ENCODE measurements at places on chromosomes 5 and 9.

GRCh38 chr5:154273028-154273617 is 82.6 kb downstream of the GALNT10 start:
- DNase-seq = no peak

- no peak for DNase-seq
Measured at GRCh38 chr9:118094387-118094786, 390.2 kb downstream of the TLR4 start.

- DNase-seq = no peak
Measured at GRCh38 chr9:129075996-129076639, 4.8 kb upstream of the DOLPP1 start.

DNA sequence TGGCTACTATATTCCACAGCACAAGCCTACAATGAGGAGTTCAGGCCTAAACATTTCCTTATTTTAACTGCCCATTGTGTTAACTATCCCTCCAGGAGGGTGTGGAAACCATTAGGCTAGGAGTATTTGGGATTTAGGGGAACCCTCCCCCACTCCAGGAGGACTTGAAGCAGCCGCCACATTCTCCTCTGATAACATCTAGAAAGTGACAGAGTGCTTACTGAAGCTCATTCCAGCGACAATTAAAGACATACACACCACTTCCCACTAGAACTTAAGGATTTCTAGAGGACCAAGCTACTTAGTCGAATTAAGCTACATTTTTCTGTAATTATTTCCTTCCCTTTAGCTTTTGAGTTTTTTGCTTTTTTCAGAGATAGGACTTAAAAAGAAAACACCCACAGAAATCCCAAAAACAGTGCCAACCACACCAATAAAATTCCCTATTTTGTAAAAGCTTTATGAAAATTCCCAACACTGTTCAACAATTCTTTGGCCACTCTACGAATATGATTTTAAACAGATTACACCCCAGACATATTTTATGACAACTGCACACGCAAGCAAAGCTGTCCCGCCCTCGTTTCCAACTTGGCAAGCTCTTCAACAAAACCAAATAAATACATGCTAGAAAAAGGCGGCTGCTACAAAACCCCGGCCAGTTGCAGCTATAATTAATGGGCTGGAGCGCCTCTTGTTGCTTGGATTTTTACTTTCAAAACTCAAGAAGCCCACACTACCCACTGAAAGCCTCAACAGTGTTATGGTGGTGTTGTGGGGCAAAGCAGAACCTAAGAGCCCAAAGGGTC is 4.5 kb downstream of the ROR2 start:
- no peak for DNase-seq

DNA sequence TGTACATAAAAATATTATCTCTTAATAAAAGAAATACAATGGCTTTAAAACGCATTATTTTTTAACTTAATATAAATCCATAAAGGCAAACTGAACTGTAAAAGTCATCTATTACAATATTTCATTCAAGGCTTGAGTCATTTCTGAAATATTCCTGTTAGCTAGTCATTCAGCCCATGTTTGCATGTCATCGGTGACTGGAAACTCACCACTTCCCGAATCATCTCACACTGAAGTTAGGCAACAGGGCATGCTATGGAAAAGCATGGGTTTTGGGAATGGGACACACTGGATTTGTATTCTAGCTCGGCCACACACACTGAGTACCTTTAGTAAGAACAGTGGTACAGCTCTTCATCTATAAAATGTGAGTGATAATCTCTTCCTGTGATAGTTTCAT is 691.1 kb upstream of the C9orf72 start:
- no peak for DNase-seq

DNA sequence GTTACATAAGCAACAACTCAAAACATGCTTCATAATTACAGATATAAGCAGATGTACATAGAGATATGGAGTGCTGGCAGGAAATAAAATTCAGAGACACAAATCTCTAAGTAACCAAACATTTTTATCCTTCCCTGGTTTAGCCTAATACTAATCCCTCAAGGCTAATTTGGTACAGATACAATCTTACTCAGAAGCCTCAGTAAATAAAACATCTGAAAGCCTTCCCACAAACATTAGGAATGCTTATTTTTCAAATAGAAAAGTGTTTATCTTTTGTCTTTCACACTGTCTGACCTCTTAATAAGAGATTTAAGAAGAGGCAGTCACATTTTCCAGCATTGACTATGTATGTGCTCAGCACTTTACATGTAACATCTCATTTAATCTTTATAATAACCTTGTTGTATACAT is 399.4 kb downstream of the ARRDC3 start:
- no peak for DNase-seq

DNA sequence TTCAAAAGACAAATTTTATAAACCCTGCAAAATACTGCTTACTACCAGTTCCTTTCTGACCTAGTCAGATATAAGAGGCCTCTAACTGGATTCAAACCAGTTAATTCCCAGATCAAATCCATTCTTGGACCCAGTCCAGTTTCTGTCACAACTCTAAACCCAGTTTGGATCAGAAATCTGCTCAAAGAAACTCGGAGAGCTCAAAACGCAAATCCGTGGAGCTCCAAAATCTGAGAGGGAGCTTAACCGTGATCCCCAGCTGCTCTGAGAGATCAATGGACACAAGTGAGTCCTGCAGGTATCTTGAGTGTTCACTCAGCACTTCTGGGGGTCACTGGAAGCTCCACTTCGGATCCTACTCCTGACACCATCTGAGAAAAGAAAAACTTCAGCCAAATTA is 348.1 kb upstream of the PTGER4 start:
- DNase-seq = no peak

- no peak for DNase-seq
Measured at GRCh38 chr5:119578937-119579336, 50.4 kb upstream of the FAM170A start.

DNA sequence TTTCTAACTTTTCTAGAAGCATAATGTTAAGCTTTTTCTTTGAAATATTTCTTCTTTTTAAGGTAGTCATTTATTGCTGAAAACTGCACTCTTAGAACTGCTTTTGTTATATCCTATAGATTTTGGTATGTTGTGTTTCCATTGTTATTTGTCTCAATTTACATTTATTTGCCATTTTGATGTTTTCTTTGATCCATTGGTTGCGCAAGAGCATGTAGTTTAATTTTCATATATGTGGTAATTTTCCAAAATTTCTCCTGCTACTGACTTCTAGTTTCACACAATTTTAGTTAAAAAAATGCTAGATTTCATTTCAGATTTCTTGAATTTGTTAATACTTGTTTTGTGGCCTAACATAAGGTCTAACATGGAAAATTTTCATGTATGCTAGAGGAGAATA is 1029.3 kb upstream of the TYRP1 start:
- no peak for DNase-seq

DNA sequence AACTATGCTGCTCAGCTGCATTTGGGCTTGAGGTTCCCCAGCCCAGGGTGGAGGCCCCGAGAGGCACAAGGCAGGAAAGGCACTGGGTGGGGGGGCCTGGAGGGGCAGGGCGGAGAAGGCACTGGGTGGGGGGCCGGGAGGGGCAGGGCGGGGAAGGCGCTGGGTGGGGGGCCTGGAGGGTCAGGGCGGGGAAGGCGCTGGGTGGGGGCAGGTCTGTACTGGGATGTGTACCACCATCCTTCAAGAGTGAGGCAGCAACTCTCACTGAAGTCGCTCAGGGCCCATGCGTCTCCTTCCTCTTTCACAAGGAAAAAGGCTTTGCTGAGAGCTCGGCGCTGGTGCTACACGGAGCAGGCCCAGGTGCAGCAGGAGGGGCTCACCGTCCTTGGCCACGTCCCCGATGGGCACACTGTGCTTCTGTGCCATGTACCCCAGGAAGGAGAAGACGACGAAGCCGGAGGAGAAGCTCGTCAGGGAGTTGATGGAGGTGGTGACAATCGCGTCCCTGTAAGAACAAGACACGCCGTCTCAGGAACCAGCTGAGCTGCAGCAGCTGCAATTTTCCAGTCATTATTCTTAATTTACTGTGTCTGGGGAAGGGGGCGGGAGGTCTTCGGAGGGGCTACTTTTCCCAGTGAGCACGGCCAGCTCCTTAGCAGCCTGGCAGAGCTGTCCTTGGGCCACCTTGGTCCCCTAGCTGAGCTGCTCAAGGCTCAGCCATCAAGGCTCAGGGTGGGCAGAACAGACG is 30.8 kb downstream of the SLC6A3 start:
- DNase-seq = no peak

GRCh38 chr5:31107091-31107518 is 86.4 kb upstream of the CDH6 start:
- DNase-seq = no peak

DNA sequence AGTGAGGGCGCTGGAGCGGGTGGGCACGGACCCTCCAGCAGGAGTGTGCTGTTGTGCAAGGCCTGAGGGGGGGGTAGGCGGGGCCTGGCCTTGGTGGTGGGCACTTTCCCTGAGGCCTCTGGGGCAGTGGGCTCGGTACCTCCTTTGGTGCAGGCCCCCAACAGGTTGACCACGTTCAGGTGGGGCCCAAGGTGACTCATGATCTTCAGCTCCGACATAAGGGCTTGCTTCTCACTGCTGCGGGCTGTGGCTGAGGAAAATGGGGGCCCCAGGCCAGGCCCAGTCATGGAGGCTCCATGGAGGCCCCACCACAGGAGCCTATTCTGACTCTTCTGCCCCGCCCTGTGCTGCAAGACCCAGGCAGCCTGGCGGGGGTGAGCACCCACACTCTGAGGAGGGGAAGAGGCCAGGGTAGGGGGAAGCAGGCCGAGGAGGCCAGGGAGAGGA is 31.5 kb downstream of the PDGFRB start:
- no peak for DNase-seq

DNA sequence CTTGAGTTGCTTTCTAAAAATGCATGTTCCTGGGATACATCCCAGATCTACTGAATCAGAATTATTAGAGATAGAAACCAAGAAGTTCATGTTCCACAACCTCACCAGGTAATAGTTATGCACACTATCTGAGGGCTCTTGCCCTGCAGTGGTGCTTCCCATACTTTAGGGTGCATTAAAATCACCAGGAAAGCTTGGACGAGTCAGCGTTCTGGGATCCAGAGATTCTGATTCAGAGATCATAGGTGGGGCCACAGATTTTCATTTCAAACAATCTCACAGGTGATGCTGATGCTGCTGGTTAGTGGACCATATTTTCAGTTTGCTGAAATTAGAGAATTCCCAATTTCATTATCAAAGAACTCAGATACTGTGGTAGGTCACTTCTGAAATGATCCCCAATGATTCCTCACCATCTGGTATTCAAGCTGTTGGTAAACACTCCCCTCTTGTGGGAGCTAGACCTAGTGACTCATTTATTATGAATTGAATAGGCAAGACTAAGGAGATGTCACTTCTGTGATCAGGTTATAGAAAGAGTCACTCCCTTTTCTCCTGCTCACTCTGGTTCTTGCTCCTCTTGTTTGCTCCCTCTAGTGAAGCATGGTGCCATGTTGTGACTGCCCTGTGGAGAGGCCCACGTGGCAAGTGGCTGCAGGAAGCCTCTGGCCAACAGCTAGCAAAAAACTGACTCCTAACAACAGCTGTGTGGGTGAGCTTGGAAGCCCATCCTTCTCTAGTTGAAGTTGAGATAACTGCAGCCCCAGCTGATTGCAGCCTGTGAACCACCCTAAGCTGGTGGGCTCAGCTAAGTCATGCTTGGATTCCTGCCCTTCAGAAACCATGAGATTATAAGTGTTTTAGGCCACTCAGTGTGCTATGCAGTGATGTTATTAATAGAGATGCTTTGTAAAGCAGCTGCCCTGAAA is 59.8 kb downstream of the SH3TC2 start:
- no peak for DNase-seq

GRCh38 chr9:70531311-70531710 is 116.9 kb upstream of the KLF9 start:
- no peak for DNase-seq

DNA sequence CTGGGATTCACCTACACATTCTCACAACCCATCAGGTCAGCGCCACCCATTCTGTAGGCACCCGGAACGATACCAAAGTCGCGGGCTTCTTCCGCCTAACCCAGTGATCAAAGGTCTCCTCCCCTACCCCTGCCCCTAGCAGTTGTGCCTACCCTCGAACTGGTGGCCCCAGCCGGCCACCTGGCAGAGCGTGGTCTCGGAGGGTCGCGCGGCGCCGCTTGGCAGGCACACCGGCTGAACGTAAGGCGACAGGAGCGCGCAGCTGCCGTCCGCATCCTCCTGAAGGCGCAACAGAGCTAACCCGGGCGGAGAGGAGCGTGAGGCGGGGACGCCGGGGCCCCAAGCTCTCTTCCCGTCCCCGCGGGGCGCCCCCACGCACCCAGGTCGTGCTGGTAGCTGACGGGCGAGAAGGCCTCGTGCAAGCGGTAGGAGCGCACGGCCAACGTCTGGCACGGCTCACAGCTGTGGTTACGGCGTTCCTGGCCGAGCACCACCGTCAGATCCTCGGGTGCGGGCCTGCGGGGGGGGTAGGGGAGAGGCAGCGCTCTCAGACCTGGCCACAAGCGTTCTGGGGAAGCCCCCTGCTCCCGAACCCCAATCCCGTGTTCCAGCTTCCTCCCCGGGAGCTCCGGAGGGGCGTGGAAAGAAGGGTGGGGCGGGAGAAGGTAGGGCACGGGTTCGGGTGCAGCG is 2.8 kb upstream of the PFN3 start:
- DNase-seq = no peak
